ENCODE measurements at places on chromosomes 11 and 22.

GRCh38 chr11:2094354-2095197 lies 44.6 kb downstream of the IGF2 start:
- DNase-seq, result no peak

DNA sequence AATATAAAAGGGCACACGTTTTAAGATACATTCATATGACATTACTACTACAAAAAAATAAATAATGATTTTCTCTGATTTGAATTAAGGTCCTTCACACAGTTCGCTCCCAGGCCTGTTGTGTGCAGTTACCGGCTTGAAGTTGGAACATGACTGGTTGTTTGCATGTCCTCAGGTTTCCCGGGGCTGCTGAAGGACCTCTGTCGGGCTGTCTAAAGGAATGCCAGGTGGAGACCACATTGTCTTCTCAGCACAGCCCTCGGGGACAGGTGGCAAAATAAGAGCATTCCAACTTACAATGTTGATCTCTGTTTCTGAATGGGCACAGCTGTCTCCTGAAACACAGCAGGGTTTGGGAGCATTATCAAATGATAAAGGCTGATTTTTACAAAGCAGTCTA lies 14.9 kb downstream of the VSIG10L2 start:
- DNase-seq, result no peak

DNA sequence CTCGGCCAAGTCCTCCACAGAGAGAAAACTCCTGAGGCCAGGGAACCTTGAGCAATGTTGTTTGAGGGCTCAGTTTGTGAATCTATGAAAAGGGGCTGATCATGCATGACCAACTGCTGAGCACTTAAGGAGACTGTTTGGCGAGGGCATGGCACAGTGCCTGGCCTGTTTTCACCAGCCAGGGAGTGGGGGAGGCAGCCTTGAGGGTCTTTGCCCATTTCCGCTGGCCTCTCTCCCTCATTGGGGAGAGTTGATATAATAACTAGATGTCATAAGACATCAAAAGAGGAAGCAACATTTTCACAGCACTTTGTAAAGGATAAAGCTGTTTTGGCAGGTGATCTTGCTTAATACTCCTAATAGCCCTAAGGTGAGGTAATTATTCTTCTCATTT lies 110.6 kb downstream of the TP53I11 start:
- no peak for DNase-seq

DNA sequence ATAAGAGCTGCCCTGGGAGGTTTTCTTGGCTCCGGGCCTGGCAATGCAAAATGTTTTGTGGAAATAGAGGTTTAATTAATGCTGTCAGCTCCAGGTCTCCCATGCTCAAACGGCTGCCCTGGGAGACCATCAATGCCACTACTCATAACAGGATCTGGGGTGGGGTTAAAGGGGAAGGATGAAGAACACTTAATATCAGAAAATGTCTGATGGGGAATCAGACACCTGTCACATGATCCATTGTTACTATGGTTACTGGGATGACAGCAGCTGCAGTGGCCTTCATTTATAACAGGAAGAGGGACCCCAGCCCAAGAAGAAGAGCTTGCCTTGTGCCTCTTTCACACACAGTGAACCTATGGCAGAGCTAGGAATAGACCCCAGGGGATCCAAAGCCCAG lies 2.2 kb upstream of the SYT13 start:
- no peak for DNase-seq

GRCh38 chr11:102111011-102111786 lies 952 bp downstream of the YAP1 start:
- DNase-seq, result no peak

DNA sequence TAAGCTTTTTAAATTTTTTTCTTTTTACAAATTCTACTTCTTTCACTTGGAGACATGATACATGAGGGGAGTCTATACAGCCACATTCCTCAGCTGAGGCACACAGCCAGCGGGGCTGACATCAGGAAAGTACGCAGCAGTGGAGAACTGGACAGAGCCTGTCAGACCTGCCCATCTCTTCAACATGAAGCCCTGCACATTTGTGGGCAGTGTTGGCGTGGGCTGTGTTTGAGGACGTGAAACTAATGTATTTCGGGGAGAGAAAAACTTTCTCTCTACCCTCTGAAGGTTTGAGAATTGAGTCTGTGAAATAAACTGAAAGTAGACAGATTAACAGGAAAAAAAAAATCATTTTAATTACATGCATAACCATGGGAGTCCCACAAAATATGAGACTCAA lies 84.8 kb upstream of the HTATIP2 start:
- no peak for DNase-seq

- DNase-seq, result no peak
These were observed 13.4 kb upstream of the MGAT3 start for GRCh38 chr22:39443398-39443797.

DNA sequence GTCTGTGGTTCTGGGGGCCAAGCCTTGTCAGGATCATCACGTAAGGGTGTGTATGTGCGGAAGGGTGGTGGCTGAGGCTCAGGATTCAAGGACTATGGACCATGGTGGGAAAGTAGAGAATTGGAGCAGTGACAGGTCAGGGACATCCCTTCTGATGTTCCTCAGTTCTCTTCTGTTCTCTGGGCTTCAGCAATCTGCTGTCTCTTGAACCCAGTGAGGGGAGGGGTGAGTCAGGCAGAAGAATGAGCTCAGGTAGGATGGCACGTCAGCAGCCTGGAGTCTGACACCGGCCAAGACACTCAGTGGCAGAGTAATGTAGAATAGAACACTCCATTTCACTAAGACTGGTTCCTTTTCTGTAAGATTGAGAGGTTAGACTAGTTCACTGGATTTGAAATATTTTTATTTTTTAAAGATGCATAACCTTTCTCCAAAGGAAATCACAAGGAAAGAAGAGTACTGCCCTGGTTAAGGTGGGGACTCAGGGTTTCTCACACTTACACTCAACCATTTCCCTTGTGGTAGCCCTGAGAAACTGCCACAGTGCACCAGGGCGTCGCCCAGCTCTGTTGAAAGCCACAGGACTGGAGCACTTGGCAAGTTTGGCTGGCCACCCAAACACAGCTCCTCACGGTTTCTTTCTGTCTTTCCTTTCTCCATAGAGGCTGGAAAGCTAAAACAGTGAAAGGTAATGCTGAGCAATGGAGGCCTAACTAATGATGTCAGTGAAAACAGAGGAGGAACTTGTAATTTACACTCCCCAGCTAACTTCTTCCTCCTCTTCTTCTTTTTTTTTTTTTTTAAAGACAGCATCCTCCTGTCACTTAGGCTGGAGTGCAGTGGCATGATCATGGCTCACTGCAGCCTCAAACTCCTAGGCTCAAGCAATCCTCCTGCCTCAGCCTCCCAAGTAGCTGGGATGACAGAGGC lies 23.1 kb upstream of the MICAL2 start:
- DNase-seq, result peak; percentile 30

- DNase-seq, result no peak
These were observed 561.8 kb upstream of the CADM1 start for GRCh38 chr11:116065986-116066385.

GRCh38 chr11:10327254-10327653 lies 22.4 kb downstream of the ADM start:
- DNase-seq, result no peak

DNA sequence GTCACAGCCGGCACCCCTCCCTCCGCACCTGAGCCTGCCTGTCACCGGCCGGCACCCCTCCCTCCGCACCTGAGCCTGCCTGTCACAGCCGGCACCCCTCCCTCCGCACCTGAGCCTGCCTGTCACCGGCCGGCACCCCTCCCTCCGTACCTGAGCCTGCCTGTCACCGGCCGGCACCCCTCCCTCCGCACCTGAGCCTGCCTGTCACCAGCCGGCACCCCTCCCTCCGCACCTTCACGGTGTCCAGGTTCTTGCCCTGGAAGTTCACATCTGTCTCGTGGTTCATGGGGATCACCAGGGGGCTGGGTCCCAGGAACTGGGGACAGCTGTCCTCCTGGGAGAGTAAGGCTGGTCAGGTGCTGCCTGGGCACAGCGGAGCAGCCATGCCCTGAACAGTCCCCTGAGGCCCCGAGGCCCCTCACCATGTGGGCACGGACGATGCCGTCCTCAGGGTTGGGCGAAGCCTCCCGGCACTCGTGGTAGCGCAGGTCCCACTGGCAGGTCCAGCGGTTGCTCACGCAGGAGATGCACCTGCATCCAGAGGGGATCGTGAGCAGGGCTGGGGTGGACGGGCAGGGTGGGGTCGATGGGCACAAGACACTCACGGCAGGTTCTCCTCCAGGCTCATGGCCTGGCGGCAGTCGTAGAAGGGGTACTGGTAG lies 15.5 kb upstream of the MAPK11 start:
- no peak for DNase-seq

DNA sequence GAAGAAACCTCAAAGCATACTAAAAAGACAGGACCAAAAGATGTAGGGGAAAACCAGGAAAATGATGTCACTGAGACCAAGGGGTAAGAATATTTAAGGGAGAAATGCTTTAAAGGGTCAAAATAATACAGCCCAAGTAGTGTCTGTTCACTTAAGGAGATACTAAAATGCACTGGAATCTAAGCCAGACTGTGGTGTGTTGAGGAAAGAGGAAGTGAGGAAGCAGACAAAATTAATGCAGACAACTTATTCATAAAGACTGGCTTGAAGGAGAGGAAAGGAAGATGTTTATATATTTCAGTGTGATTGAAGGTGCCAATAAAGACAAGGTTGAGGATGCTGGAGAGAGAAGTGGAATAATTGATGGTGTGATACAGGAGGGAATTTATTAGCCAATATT lies 15.7 kb downstream of the ZNF215 start:
- DNase-seq, result no peak

- no peak for DNase-seq
These were observed 31.8 kb upstream of the GUCY1A2 start for GRCh38 chr11:107050121-107050520.

DNA sequence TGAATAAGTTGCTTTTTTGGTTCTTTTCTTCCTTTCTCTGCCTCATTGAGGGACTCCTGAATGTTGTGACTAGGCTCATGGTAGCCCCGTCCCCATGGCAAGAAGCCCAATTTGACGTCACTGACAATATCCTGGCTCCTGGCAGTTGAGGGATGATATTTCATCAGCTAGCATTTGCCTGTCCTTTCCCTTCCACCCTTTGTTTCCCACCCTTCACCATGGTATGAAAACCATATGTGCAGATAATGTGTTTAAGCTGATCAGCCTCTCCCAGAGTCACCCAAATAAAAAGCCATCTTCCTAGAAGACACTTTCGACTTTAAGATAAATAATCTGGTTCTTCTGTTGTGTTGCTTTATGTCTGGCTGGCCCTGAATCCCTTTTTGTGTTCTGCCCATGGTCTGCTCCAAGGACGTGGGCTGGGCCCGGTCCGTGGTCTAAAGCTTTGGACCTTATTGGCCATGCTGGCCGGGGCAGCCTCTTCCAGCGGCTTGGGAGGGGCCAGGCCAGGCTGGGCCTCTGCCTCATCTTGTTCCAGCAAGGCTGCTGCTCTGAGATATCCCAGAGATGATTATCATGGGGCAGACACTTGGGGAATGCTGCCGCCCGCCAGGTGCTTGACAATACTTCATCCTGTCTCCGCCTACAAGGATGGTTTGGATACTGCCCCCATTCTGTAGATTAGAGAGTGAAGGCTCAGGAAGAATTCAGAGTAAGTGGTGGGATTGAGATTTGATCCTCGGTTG lies 5.1 kb downstream of the TSPAN18 start:
- no peak for DNase-seq

DNA sequence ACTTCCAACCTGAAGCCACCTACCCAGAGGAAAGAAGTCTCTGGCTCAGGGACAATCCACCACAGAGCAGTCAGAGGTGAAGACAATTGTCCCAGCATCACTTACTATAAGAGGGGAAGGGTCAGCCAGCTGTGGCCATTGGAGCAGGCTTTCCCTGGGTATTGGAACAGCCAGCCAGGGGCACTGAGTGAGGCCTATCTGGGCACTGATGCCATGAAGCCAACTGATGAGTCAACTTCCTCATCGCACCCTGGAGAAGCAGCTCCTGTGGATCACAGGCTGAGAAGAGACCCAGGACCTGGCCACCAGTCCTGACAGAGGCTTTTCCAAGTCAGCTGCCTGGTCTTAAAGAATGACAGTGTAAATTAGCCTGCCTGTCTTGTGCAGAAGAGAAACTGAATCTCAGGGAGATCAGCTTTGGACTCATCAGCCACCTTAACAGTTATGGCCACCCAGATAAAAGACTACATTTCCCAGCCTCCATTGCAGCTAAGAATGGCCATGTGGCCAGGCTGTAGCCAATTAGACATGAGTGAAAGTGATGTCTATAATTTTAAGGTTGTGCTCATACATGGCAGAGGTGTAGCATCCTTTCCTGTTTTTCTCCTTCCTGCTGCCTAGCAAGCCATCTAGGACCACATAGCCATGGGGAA lies 19.0 kb downstream of the CHST1 start:
- DNase-seq, result no peak

DNA sequence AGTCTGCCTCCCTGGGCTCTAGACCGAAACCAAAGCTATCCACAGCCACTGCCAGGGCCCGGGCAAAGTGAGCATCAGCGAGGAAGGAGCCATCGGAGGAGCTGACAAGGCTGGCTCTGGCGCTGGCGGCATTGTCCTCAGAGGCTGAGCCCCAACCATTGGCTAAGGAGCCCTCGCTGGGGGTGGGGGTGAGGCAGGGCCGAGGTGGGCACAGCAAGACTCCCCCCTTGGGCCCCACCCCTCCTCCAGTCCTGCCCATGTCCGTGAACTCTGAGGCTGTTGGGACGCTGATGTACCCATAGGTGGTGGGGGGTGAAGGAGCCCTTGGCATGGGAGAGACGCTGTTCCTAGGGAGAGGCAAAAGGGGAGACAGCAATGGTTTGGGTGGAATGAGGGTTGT lies 11.2 kb downstream of the ROBO4 start:
- no peak for DNase-seq

GRCh38 chr22:30253205-30253852 lies 6.8 kb upstream of the LIF start:
- DNase-seq, result no peak

DNA sequence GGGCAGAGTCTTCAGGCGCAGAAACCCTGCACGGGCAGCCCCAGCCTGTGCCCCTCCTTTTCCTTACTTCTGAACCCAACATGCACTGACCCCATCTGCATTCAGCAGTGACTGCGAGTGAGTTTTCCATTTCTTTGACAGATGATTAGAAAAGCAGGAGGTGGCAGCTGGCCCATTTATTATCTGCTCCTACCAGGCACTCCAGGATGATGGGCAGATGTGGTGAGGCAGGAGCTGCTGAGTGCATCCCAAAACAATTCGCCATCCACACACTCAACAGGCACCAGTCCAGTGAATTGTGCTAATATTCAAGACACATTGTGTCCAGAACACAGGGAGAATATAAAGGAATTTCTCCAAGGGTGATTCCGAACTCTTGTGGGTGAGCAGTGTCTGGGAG lies 208.5 kb downstream of the TENM4 start:
- no peak for DNase-seq
